ENCODE measurements at places on chromosomes 12 and 14.
A peak's percentile ranks its signal among the peaks of the same experiment; 100 is the strongest.

GRCh38 chr14:99664937-99665273, 19.2 kb upstream of the CYP46A1 start:
- DNase-seq, result no peak

DNA sequence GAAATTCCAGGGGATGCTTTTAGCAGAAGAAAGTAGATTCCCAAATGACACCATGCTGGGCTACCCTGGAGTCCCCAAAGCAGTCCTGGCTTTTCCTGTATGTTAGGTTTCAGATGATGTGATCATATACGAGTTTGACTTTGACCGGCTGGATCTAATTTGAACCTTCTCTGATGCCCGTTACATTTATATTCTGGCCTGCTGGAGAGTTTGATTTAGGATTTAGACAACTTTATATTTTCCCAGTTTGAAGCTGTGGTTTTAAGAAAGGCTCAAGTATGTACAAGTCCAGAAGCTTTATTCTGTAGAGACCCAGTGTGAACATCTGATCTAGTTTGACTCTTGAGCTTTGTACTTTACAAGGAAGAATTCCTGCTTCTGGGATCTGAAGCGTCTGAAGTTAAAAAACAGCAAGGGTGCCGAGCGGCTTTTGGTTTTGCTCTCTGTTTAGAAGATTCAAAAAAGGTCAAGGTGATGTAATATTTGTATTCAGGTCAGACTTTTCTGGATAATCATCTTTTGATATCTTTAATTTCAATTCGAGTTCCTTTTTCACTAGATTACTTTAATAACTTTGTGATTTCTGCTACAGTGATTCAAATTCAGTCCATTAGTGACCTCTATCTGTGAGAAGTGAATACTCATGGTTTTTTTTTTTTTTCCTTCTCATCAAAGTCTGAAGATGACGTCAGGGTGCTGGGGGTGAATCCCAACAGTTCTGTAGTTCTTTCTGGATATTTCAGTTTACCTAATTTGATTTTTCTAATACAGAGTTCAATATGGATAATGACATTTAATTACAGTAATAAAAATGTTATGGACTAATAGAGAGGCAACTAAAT, 6.3 kb downstream of the FLRT2 start:
- DNase-seq, result peak; percentile 73

DNA sequence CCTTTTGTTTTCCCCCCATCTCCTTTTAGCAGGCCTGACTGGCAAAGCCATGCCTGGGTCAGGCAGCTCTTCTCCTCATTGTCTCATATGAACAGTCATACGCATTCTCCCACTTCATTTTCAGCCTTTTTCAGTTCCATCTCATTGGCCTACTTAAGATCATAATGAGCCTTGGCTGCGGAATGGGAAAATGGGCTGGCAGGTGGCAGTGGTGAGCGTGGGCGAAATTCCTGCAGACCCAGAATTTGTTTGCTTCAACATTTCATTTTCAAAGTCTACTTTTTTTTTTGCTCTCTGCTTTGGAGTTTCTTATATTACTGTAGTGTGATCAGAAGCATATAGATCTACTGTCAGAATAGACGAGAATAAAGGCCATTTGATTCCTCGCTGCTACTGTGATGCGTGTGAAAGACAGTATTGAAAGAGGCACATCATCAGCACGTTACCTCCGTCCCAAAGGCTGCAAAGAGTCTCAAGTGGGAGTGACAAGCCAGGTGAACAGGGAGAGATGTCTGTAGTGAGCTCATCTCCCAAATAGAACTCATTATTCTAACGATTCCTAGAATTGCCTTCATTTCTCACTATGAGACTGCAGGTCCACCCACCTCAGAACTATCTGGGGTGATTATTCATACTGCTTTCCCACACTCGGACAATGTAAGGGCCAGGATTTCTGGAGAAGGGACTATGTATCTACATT, 73.7 kb downstream of the TBK1 start:
- DNase-seq, result no peak

GRCh38 chr12:93154753-93155480, 222.8 kb upstream of the NUDT4 start:
- DNase-seq, result no peak

DNA sequence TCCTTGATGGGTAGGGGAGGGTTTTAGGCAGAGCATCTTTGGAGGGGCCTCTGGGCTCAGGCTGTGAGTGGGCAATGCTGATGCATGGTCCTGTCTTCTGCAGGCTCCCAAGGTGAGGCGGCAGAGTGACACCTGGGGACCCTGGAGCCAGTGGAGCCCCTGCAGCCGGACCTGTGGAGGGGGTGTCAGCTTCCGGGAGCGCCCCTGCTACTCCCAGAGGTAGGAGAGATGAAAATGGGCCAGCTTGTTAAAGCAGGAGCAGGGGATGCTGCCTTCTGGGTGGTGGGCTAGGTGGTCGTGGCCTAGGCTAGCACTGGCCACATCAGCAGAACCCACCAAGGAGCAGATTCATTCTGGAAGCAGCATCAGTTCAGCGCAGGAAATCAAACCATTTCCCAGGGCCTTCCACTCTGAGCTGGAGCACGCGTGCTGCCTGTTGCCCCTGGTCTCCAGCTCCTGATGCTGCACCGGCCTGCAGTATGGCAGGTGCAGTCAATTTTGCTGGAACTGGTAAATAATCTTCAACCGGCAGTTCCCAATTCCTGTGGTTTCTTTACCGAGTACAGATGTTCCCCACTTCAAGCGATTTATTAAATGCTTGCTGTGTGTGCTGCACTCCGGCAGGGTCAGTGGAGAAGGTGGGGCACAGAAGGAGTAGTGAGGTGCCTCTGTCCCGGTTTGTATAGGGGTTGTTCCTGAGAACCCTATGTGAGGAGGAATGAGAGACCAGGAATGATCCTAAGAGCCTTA, 7.4 kb downstream of the PAPLN start:
- no peak for DNase-seq

- no peak for DNase-seq
Observed at GRCh38 chr12:52815676-52816588, 2.0 kb upstream of the KRT4 start.

- DNase-seq, result no peak
Observed at GRCh38 chr12:91143206-91143605, 31.9 kb upstream of the LUM start.

DNA sequence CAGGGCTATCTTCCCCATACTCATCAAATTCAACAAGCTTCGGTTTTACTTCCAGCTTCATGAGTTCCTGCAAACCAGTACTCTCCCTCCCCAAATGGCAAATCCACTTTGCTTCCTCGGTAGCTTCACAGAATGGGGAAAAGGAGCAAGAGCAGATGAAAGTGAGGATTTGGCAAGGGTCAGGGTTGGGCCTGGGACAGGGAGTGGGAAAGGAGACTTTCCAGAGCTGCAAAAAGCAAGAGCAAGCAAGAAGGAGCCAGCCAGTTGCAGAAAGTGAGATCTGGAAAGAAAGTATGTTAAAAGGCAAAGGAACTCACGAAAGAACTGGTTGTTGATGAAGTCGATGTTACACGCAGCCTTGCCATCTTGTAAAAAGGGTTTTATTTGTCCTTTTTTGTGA, 522.8 kb upstream of the TBX3 start:
- DNase-seq, result no peak

DNA sequence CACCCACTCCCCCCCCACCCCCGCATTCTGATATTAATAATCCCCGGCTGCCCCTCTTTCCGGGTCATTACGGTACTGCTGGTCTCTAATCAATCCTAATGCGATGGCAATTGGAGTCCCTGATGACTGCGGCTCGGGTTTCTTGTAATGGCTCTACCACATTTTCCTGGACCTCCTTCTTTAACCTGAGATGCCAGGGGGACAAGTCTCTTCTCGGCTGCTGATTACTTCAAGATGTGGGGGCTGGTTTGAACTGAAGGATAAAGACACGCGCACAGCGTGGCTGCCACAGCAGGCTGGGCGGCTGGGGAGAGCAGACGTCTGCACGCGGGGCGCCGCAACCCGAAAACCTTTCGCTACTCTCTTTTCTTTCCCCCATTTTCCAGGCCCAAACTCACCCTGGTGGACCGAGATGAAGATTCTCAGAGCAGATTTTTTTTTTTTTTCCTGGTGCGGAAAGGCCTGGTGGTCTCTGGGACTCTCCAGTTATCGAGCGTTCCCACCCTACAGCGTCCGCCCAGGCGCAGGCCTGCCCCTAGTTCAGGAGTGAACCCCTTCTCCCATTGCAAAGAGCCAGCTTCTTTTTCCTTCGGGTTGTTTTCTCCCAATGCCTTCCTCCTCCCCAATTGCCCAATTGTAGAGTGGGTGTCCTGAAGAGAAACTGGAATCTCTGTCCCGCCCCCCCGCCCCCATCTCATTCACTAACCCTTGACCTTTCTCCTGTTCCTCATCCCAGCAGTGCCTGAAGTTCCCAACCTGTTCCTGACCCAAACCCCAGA, 6.0 kb upstream of the SIX1 start:
- DNase-seq, result no peak

DNA sequence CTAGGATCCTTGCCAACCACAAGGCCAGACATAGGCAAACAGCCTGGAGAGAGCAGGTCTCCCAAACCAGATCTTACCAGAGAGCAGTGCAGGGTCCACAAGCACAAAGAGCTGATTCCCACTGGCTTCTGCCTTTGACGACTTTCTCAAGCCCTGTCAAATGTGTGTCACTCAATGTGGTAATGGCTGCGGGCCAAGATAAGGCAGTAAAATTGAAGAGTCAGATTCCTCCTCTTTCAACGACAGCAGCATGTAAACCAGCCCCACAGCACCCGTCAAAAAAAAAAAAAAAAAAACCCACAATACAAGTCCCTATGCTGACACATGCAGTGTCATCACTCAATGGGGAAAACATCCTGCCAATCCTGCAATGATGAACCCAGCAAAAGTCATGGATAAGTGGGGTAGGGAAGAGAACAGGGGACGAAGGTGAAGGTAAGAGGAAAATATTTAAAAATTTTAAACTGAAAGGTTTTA, at the start of gene STON2:
Gene STON2 (minus strand): TSS at position 123 of the 477 bp plus-strand sequence. CDS start 1,942 bp downstream, outside the sequence.
- DNase-seq, result peak; percentile 61

GRCh38 chr14:98325761-98326160, 946.2 kb downstream of the BCL11B start:
- no peak for DNase-seq

DNA sequence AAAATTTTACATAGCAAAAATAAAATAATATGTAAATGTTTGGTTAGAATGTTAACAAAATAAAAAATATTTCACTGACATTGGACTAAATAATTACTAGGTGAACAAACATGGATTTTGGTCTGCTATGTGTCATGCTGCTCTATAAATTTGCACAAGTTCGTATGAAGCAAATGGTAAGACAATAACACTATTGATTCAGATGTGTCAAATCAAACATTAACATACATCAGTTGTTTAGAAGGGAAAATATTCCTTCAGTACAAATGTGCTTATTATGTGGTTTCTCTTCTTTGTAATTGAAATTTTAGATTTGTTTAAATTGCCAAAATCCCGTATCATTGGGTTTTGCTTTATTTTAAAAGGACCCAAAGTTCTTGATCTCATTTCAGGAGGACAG, 46.9 kb downstream of the PAWR start:
- no peak for DNase-seq

- DNase-seq, result no peak
Observed at GRCh38 chr14:32074887-32075572, 2.1 kb upstream of the ARHGAP5 start.

- DNase-seq, result no peak
Observed at GRCh38 chr12:65937161-65937641, 112.9 kb downstream of the HMGA2 start.

DNA sequence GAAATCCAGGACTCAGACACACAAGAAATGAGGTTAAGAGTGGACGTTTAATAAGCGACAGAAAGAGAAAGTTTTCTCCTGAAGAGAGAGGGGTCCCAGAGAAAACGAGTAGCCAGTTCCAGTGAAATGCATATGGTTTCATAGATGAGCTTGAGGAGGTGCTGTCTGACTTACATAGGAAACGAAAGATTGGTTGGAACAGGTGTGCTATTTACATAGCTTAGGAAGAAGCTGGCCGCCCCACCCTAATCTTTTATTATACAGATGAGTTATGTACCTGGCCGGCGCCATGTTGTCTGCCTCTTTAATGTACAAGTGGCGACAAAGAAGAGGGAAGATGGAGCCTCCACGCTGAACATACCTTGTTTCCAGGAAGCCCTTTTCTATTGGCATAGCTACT, 223.0 kb downstream of the SLC6A15 start:
- DNase-seq, result no peak

DNA sequence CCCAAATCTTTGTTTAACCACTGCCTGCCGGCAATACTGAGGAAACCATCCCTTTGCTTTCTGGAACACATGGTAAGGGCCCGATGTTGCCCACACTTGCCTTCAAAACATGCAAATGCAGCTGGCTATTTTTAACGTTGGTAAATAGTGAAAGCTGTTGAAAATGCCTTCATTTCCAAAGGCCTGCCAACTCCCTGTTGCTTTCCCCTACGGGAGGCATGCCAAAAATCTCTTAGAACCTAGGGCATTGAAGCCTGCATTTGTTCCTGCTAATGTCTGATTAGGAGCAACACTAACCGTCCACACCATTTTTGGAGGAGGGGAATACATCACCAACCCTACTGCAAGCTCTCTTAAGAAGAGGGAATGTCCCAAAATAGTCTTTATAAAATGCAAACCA, 152.6 kb upstream of the NOS1 start:
- peak; percentile 96 for DNase-seq

- no peak for DNase-seq
Observed at GRCh38 chr14:20820063-20820904, 17.6 kb upstream of the RNASE1 start.

DNA sequence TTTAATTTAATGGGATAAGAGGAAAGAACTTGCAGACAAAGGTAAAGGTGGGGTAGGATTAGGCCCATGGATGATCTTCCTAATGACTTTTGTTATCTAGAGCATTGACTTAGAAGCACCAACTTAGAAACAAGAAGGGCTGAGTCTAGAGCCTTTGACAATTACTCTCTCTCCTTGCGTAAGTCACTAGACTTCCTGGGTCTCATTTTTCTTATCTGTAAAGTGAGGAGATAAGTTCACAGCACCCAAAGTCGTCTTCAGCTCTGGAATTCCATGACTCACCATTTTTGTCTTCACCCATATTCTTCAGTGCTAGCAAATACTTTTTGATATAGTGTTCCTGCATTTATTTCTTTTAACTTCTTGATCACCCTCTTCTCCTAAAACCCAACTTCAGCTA, 75.7 kb downstream of the SSPN start:
- DNase-seq, result no peak

GRCh38 chr12:41527062-41527461, 338.9 kb downstream of the PDZRN4 start:
- no peak for DNase-seq

DNA sequence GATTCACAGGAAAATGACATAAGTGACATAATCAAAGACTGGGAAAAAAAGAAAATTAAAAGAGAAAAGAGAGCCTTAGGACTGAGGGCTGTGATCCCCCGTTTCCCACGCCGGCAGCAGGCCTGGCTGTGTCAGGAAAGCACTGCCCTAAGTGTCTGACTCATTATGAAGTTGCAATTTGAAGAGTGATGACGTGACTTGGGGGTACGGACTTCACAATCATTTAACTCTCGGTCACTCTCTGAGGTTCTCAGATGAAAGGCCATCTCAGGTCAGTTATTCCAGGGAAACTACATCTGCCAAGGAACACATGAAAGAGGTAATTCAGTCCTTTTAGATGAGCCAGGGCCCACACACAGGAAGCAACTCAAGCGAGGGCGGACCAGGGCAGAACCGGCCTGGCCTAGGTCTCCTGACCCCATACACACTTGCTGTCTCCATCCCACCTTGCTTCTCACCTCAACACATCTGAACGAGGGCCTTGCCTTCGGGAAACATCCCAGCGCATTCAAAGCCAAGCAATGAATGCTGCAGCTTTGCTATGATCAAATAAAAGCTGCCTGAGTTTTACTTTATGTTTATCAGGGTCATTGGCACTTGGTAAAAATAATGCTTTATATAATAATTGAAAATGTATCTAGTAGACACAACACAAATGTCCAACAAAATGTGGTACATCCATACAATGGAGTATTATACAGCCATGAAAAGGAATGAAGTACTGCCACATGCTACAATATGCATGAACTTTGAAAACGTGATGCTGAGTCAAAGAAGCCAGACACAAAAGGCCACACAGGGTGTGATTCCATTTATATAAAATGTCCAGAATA, 2.7 kb downstream of the SSH1 start:
- no peak for DNase-seq
